Smooth muscle cell of the brain vasculature (primary cell): ENCODE measurements at places on chromosomes 13 and 19.

- DNase-seq = no peak
Measured at GRCh38 chr19:35908973-35909683, 1.0 kb upstream of the TYROBP start.

- DNase-seq = no peak
Measured at GRCh38 chr13:110024645-110024980, 238.2 kb upstream of the IRS2 start.

DNA sequence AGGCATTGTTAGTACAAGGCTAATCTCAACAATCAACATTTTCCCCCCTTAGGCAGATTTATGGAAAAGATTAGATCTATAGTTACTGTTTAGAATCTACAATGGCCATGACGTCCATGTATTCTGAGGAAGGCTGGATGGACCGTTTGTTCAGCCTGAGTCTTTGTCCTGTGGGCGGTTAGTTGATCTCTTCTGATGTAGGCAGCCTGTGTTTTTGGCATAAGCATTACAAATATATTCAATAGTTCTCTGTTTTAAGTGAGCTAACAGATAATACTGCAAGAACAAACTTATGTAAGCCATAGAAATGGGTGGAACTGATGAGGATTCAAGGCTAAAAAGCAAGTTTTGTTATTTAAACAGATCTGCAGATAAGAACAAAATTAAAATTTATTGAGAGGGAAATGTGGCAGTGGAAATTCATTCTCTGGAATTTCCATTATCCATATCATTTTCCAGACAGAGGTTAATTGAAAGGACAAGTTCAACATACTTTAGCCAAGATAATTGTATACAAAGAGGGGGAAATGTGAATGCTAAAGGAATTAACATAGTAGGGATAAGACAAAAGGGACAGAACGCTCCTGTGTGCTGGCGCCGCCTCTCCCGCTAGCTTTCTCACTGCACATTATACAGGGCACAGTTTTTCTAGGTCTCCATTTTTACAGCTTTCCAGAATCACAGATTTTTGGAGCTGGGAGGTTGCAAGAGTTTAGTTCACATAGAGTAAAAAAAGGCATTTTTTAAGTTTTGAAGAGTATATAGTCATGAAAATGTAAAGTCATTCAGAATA lies 48.6 kb downstream of the FAM124A start:
- DNase-seq = no peak

DNA sequence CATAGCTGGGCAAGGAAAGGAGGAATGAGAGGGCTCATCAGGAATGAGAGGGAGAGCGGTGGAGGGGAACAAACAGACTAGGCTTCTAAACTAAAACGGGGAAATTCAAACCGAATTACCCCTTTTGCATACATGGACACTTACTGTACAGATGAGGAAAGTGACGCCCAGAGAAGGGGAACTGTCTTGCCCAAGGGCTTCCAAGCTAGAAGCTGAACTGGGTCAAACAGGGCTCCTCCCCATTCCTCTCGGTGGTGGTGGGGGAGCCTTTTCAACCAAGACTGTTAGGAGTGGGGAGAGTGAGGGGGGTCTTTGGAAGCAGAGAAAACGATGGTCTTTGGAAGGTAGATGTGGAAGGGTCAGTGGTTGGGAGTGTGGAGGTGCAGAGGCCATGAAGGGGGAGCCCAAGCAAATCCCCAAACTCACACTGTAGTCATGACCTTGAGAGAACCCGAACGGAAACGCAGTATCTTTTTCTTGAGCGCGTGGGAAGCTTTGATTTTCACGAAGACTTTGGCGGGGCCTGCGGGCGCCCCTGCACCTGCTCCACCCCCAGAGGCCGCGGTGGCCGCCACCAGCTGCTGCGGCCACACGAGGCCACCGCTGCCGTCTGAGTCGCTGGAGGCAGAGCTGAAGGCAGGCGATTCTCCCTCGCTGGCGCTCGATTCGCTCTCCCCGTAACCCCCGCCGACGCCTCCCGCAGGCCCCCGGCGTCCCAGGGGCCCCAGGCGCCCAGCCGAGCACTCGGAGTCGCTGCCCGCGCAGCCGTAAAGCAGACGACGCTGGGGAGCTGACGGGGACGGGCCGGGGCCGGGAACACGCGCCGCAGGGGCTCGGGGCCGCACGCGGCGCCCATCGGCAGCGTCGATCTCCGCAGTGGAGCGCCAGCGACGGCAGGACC lies 12.3 kb upstream of the GNG8 start:
- no peak for DNase-seq

- no peak for DNase-seq
Measured at GRCh38 chr13:96963786-96964475, 30.3 kb downstream of the OXGR1 start.

DNA sequence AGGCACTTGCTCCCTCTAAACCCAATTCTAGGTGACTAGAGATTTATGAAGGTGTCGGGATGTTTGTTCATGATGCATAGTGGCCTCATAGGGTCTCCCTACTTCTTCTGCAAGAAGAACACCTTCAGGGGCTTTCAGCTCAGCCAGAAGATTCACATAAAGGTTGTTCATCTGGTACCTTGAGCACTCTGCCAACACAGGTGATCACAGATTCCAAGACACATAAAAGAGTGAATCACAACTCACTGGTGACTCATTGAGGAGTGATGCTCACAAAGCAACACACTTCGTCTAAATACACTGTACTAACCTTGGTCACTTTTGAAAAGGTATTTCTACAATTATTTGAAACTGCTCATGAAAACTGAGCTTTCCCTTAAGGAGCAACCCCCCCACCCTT lies 6.8 kb upstream of the ZNF324 start:
- DNase-seq = no peak

DNA sequence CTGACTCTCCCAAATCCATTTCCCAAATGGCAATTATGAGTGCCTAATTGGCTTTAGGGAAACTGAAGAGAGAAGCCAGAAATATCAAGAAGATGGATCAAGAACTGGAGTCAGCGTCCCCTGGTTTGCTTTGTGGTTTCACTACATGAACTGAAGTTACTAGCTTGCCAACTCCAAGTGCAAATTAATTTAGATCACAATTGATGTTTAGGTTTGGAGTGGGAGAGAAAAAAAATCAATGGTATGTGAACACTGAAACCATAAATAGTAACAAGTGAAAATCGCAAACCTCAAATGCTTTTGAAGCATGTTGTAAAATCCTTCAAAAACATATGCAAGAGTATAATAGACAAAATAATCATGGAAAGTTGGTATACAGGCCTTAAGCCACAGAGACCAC lies 1528.6 kb upstream of the SLC10A2 start:
- no peak for DNase-seq

DNA sequence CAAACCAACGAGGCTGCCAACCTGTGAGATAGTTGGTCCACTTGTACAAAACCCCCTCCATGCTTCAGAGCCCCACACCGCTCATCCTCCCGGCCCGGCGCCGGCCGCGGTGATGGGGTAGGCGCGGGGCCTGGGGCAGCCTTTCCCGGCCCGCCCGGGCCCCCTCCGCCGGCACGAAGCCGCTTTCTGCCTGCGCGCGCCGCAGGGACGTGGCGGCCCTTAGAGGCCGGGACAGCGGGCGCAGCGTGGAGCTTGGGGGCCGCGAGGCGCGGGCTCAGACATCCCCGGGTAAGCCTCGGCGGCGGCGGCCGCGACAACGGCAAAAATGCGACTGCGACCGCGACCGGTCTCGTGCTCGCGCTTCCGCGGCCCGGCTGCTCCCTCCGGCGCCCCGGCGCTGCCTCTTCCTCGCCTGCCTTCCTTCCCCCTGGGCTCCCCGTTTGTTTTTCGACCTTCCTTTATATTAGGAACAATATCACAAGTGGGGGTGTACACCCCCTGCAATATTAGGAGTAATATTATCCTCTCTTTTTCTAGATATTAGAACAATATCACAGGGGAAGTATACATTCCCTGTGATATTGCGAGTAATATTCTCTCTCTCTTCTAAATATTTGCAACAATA lies 53.9 kb upstream of the CEACAM21 start:
- DNase-seq = no peak

DNA sequence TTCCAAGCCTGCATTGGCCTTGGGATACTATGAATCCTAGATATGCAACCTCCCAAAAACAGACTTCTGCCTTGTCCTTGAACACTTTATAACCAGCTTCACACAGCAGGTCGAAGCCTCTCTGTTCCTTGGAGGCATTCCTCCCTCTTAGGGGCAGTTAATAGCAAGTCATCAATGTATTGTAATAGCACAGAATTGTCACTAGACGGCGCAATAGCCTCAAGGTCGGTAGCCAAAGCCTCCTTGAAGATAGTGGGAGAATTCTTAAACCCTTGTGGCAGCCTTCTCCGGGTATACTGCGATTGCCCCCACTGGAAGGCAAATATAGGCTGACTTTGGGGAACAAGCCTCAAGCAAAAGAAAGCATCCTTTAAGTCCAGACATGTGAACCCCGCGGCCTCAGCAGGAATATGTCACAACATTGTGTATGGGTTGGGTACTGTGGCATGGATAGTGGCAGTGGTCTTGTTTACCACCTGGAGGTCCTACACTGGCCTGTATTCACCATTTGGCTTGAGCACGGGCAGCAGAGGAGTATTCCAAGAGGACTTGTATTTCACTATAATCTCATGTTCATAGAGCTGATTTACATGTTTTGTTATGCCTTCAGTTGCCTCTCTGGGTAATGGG lies 61.1 kb downstream of the ZNF431 start:
- no peak for DNase-seq

DNA sequence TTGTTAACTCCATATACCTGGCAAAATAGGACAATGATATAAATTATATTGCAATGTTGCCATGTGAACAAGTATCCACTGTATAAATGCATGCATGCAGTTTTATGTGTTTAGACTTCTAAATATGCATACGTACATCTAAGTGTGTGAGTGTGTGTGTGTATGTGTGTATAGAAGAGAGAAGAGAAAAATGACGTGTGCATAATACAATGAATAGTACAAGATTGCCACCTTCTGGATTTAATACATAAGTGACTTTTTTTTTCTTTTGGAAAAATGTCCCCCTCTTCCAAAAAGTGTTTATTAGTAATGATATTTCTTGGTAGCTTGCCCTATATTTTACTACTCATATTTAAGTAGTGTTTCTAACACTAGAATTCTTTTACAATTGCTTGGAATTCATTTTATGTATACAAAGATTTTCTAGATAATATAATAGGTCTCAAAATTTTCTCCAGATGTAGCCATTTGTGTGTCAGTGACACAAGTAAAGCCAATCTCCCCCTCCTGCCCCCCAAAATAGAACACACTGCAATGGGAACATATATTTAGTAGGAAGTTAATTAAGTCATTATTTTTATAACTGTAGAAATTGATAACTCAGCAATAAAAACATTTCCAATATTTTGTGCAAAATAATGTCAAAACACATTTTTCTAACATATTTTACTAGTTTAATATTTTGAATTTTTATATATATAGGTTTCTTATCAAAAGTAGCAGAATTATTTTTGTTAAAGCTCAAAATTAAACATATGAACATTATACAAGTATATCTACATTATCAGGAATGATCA lies 783.3 kb upstream of the ATXN8OS start:
- DNase-seq = no peak

GRCh38 chr19:28831462-28831861 lies 381.5 kb downstream of the UQCRFS1 start:
- no peak for DNase-seq

GRCh38 chr13:99432609-99433542 lies 68.4 kb upstream of the TM9SF2 start:
- DNase-seq = peak; percentile 20
